ELF-1 (cell line): ENCODE measurements at places on chromosomes 3 and 15.

DNA sequence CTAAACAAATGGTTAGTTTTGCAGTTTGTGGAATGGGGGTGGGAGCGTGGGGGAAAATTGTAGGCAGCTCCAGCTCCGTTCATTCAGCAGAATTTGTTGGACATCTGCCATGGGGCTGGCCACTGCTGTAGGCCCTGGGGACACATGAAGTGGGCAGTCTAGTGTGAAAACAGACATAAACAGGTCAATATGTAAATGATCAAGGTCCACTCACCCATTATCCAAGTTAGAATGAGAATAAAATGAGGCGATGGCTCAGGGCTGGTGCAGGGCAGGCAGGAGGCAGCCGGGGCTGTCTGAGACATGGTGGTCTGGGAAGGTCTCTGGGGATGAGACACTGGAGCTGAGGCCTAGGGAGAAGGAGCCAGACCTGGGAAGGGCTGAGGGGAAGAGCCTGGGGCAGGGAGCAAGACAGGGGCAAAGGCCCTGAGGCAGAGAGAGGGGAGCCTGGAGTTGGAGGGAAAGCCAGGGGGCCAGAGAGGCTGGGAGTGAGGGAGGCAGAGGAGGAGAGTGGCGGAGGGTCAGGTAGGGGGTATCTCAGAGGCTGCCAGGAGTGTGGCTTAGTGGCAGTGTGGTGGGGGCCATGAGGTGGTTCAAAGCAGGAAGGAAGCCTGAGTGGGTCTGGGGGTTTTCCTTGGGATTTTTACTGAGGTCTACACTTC lies 6.2 kb upstream of the SLC6A6 start:
- no peak for DNase-seq

DNA sequence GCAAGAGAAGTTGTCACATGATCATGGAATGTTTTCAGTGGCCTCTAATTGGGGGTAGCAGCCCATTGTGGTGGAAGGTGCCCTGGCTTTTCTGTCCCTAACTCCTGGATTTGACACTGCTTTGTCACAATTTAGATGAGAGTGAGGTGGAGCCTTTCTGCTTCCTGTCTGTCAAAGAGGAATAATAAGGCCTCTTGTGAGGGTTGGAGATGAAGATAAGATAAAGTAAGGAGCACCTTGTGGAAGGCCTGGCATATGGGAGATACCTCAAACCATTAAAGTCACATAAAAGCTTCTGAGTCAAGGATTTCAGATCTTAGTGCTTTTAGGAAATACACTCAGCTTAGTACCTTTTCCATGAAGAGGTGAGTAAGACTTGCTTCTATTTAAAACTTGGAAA lies 172.6 kb upstream of the FAM3D start:
- DNase-seq: no peak

DNA sequence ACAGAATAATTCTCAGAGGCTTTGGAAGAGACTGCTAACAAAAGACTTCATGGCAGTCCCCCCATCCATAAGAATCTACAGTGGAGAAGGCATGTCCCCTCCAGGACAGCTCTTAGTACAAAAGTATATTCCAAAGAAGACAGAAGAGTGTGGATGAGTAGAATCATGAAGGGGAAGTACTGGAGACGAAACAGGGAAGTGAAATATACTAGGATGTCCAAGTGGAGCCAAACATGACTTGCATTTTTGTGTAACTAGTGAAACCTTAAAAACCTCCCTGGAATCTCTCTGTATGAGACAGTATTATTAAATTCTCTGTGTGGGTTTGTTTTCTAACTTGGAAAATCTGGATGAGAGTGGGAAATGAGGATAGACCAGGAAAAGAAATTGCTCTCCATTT lies 312.4 kb downstream of the RSL24D1 start:
- DNase-seq: no peak

DNA sequence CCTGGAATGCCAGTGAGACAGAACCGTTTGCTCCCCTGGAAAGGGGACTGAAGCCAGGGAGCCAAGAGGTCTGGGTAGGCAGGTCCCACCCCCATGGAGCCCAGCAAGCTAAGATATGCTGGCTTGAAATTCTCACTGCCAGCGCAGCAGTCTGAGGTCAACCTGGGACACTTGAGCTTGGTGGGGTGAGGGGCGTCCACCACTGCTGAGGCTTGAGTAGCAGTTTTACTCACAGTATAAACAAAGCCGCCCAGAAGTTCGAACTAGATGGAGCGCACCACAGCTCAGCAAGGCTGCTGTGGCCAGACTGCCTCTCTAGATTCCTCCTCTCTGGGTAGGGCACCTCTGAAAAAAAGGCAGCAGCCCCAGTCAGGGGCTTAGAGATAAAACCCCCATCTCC lies 33.6 kb downstream of the CEP70 start:
- no peak for DNase-seq

GRCh38 chr3:113423699-113424098 lies 17.6 kb downstream of the CFAP44 start:
- no peak for DNase-seq

DNA sequence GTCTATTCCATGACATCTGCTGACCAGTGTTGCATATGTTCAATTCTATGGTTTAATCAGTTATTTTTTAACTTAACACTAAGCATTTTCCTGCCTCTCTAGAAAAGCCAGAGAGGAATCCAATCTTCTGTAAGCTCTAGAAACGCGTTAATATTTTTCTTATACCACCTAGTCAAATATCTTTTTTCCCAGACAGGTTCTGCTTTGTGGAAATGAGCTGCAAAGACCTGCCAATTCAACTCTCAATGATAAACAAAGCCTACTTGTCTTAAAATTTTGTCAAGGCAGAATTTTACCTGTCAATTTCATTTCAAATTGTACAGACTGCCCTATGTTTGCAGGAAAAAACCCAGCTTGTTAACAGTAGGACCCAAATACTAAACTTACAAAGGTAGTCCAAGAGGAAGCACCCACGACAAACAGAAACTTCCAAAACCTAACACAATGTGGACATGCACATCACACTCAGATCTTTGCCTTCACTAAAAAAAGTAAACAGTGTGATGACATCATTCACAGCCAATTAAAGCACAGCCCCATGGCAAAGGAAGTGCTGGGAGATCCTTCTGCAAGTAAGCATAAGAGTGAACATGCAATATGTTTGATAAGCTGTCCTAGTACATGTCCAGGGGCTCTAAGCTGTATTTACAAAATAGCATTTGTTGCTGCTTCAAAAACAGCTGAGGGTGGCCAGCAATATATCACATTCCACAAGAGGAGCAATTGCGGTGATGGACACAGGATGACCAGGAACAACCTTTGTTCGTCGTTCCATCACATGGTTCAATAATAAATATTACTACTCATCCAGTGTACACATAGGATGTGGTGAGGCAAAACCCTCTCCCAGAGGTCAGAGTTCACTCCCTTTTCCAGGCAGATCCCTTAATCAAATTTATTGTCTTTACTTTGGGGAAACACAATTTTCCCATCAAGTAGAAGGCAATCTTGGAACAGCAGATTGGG lies 139.4 kb upstream of the TSC22D2 start:
- no peak for DNase-seq

DNA sequence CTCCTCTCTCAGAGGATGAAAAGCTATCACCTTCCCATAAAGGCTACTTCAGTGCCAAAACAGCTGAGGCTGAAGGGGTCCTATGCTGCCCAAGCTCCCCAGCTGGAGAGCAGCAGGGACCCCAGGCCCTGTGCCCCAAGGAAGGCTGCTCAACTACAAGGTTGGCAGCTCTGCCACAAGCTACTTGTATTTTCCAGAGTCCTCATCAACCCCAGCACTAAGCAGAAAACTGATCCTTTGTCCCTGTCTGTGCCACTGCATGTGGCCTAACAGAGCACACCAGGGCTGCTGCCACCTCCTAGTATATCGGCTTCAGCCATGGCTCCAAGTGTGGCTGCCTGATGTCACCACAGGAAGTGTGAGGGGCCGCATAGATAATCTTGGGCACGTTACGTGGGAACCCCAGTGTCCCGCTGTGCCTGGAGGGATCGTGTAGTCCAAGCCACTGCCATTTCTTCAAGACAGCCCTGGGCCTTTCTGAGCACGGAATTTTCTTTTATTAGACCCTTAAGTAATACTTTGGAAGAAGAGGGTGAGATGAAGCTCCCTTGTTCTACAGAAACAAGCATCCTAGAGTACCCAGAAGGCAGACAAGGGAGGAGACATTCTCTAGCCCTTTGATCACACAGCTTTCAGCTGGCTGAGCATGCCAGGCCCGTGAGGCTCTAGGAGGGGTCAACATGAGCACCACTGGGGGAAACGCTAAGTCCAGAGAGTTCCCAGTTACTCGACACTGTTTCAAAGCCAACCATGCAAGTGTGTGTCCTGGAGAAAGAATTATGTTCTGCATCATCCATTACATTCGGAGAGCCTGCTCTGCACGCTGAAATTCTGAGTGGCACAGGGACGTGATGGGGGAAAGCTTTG lies 60.7 kb downstream of the CAPN7 start:
- no peak for DNase-seq

DNA sequence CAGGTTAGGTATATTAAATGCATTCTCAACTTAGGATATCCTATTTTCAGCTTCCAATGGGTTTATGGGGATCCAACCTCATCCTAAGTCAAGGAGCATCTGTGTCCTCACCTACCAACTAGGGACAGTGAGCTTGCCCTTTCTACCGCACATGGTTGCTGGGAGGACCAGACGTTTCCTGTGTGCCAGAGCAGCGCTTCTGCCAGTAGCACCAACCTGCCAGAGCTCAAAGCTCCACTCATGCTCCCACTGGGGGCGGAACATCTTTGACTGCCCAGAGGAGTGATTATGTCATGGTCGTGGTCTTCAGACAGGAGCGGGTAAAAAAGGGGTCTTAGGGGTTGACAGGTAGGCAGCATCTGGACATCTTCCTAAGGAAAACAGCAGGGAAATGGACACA lies 24.7 kb downstream of the XPC start:
- DNase-seq: no peak

DNA sequence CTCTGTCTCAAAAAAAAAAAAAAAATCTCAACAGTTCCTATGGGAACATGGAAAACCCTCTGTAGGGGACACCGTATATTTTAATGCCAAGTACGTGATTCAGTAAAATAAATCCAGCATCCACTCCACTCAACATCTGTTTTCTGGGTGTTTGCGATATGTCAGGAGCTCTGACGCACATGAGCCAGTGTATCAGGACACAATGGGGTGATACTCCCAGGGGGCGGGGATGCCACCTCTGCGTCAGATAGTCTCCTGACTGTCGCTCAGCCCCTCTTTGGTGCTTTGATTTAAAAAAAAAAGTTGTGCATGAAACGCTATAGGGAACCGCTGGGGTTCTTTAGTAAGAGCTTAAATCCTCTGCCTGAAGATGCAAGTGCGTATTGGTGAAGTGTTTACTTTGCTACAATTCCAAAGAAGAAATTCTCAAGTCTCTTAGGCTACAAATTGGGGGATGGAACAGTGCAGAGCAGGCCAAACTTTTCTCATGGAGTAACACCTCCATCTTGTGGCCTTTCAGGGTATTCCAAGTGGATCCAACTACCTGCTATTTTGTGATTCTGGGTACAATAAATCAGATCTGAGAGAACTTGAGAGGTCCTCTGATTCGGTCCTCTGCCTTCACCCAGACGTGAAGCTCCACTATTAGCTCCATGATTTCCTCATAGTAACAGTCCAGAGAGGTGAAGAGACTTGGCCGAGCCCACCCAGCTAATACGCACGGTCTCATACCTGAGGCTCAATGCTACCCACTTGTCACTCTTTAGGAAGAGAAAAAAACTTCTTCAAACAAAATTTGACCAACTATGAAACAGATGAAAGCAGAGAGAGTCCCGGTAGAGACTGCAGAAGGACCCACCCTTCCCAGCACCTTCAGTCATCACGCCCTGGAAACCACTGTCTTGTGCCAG lies 9.3 kb upstream of the NR2E3 start:
- peak; percentile 77 for DNase-seq

- no peak for DNase-seq
Measured at GRCh38 chr3:25495304-25495703, 67.2 kb downstream of the RARB start.

DNA sequence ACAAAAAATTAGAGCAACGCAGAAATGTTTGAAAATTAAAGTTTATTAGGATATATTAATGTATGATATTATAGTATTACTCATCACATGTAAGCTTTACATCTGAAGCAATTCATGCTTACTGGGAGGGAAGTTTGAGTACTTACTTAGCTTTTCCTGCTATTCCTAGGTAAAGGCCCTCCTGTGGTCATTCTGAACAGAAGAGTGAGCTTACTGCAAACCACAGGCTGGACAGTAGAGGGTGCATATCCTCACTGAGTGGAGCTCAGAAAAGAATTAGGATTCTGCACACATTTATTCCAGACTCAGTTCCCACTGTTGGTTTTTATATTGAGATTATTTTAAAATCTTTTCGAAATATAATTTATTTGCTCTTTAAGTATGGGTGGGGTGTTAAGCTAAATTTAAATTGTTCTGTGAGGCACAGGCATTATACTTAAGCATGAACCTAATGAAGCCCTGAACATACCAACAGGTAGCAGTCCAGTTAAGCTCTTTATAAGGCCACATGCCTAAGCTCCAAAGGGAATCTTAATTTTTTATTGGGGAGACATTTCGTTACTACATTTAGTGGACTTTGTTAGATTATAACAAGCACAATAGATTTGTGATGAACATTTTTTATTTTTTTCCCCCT lies 10.2 kb downstream of the MRPS22 start:
- peak; percentile 11 for DNase-seq

GRCh38 chr3:28250999-28251398 lies 9.6 kb downstream of the CMC1 start:
- no peak for DNase-seq

- no peak for DNase-seq
Measured at GRCh38 chr3:178263236-178263916, 272.9 kb upstream of the KCNMB2 start.

GRCh38 chr3:197125636-197126035 lies 96.0 kb upstream of the MELTF start:
- no peak for DNase-seq

GRCh38 chr3:178508443-178508825 lies 27.8 kb upstream of the KCNMB2 start:
- no peak for DNase-seq

- no peak for DNase-seq
Measured at GRCh38 chr15:63530752-63531299, 26.4 kb downstream of the USP3 start.

- DNase-seq: no peak
Measured at GRCh38 chr15:39473298-39473947, 107.5 kb upstream of the THBS1 start.

DNA sequence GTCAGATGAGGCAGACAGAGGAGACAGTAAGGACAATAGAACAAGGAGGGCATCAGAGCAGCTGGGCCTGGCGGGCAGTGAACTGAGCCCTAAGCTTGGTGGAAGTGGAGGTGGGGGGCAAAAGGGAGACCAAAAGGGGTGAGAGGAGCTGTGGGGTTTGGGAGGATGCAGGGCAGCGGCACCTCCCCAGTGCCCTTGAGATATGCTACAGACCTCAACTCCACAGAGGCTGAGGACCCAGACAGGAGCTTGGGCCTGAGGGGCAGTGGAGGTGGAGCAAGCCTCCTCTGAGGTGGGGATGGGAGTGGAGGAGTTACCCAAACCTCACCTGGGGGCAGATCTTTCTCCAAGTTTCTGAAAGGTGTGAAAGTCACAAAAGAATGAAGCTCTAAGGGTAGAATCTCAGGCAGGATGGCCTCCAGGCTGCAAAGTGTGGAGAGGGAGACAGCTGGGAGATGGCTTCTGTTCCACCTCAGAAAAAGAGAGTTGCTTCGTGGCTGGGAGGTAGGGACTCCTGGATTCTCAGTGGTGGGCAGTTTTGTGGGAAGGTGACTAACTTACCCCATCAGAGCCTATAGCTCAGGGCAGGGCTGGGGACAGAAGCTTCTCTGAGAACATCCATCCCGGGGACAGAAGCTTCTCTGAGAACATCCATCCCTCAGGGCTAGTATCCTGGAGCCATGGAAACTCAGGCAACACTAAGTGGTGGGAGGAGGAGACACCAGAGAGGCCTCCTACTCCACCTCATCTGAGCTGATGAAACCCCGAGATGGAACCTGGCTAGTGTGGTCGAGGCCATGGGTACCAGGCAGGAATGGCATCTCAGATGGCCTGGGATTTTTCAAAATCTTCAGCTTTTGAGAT lies 2.3 kb upstream of the CLK3 start:
- DNase-seq: peak; percentile 37
